NCI-H460 (cell line): ENCODE measurements at places on chromosomes 16 and 17.

DNA sequence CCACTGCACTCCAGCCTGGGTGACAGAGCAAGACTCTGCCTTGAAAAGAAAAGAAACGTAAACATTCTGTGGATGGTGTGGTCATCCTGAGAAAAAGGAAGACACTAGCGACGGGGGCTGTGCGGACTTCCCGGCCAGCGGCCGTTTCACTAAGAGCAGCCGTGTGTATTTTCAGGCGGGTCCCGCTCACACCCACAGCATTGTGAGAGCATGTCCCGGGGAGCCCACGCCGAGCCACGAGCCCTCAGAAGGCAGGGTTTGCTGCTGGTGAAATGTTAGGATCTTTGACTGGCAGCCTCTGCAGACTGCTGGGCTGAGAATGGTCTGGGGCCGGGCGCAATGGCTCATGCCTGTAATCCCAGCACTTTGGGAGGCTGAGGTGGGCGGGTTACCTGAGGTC lies 40.3 kb downstream of the LMF1 start:
- DNase-seq = no peak

DNA sequence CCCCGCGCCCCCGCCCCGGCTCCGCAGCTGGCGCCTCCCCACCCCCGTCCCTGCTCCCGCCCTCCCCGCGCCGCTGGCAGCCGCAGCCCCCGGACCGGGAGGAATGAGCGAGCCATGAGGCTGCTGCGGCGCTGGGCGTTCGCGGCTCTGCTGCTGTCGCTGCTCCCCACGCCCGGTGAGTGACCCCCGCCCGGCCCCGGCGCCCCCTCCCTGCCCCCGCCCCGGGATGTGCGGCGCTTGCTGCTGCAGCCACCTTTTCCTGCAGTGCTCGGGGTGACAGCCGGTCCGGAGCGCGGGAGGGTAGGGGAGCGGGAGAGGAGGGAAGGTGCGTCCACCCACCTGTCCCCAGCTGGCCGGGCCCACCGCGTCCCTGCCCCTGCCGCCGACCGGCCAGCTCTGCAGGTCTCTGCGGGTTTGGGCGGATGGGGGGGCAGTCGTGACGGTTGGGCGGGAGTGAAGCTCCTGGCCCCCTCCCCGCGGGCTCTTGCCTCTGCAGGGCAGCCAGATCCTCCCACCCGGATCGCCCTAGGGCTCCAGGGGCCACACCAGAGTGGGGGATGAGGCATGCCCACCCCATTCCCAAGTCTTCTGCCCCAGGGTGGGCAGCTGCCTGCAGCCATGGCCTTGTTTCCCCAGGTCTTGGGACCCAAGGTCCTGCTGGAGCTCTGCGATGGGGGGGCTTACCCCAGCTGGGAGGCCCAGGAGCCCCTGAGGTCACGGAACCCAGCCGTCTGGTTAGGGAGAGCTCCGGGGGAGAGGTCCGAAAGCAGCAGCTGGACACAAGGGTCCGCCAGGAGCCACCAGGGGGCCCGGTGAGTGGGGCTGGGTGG lies 513 bp downstream of the ADAM11 start:
- no peak for DNase-seq

GRCh38 chr16:89134269-89134668 lies 37.3 kb upstream of the CDH15 start:
- no peak for DNase-seq

DNA sequence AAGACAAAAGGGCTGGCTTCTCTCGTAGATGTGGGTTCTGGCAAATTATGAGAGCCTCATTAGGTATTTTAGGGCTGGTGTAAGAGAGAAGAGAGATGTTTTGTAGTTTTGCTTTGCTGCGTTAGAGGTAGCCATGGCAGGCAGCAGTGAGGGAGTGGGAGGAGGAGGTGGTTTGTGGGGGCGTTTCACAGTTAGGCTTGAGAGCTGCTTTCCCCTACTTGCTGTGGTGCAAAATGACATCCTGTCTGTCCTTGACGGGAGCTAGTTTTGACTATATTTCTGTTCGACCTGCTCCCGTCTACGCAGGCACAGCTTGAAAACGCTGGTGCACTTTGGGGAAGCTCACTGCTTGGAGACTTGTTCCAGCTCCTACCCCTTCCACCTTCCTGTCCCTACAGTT lies 75.5 kb downstream of the SLC5A11 start:
- no peak for DNase-seq

DNA sequence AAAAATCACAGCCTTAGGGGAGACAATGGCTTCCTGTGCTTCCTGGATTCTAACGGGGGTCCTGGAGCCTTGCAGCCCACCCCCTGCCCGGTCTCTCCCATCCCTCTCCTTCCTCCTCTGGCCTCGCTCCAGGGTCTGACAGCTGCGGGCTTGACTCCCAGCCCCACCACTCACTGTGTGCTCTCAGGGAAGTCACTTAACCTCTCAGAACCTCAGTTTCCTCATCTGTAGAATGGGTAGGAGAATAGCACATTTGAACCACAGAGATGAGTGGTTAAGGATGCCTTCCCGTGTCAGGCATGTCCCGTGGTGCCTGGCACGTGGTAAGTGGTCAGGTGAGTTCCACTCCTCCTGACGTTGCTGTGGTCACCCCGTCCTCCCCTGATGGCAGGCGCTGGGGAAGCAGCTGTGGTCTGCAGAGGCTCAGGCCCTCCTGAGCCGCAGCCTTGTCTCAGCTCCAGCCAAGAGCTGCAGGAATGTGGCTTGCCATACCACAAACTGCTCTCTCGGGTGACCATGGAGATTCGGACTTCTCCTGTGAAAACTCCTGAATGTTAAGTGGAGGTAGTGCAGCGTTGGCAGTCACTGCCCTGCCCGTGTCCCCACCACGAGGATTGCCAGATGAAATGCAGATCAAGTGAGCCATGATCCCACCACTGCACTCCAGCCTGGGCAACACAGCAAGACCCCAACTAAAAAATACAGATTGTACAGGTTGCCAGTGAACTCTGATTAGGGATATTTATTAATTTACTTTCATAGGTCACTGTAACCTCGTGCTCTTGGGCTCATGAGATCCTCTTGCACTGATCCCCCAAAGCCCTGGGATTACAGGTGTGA lies 85.7 kb downstream of the NT5M start:
- no peak for DNase-seq

DNA sequence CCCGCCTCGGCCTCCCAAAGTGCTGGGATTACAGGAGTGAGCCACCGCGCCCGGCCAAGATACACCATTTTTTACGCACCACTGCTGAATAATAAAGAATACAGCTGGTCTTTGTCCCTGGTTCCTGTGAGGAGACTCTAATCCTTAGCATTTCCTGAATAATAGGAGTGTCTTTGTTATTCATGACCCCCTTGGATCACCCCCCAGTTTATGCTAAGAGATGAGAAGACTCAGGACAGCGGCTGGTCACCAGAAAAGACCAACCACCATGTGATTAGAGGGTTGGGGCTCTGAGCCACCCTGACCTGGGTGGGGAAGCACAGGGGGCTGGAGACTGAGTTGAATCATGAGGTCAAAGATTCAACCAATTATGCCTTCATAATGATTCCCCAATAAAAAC lies 17.3 kb downstream of the PHLPP2 start:
- DNase-seq = no peak

- no peak for DNase-seq
Measured at GRCh38 chr16:50603206-50604064, 55.2 kb downstream of the NKD1 start.

DNA sequence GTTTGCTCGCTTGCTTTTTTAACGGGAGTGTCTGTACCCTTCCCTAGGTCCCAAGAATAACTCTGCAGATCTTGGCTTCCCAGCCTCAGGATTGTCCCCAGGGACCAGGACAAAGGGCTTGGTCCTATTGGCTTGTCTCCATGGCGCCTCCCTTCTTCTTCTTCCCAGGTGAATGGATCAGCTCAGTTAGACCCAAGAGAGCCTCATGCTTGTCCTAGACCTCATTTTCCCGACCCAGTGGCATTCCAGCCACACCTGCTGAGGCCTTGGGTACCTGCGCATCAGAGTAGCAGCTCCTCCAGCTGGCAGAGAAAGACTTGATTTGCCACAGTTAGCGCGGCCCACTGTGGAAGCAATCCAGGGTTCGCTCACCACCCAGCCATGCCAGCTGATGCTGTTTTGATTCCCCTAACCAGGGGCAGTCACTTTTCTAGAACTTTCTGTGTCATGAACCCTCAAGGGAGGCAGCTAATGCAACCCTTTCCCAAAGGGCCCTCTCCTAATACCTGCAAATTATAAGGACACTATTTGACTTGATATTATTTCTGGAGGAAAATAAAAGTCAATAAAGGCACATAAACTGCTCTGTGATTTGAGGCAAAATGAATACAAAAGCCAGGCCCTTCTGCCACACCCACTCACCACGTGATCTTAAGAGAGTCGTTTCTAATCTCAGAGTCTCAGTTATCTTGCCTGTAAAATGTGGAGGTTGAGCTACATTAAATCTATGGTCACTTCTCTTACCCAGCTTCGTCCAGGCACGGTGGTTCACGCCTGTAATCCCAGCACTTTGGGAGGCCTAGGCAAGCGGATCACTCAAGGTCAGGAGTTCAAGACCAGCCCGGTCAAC lies 13.9 kb downstream of the GPR142 start:
- no peak for DNase-seq

DNA sequence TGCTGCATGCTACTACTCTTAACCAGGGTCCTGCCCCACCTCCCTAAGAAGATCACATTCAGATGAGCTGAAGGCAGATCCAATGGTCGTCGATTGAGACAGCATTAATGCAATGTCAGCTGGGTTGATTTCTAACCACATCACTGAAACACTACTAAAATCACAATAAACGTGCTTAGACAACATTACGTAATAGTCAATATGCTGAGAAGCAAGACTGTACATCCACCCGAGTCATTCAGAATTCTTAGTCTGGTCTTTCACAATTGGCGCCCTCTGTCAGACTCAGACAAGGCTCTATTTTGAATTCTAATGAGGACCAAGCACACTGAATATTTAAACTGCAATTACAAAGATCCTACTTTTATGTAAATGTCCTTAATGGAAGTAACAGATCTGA lies 205.2 kb downstream of the STX8 start:
- no peak for DNase-seq

- peak; percentile 73 for DNase-seq
Measured at GRCh38 chr17:55735731-55736405, 13.2 kb upstream of the TMEM100 start.

DNA sequence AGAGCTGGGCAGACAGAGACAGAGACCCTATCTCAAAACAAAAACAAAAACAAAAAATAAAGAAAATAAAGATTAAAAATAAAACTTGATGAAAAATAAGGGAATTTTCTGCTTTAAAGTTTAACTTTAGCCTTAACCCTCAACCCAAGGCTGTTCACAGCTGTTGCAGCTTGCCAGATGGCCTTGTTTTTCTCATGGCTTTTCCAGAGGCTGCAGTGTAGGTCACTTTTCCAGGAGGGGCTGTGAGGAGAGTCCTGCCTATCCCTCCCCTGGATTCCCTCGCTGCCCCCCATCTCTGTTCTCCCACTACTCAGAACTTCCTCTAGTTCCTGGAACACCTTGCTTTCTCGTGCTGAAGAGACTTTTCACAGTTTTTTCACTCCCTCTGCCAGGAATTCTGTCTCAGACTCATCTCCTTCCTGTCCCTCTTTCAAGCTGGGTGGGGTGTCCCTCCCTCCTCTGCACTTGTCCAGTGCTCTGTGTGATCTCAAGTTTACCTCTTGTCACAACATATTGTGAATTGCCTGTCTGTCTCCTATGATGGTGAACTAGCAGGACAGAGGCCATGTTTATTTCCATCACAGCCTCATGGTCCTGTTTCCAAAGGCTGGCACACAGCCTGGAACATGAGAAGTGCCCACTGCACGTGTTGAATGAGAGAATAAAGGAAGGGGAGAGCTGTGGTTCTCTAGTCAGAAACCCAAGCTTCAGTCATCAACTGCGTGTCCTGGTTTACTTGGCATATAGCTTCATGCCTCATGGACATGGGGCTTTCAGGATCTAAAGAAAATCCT lies 69.9 kb upstream of the MSI2 start:
- DNase-seq = no peak

DNA sequence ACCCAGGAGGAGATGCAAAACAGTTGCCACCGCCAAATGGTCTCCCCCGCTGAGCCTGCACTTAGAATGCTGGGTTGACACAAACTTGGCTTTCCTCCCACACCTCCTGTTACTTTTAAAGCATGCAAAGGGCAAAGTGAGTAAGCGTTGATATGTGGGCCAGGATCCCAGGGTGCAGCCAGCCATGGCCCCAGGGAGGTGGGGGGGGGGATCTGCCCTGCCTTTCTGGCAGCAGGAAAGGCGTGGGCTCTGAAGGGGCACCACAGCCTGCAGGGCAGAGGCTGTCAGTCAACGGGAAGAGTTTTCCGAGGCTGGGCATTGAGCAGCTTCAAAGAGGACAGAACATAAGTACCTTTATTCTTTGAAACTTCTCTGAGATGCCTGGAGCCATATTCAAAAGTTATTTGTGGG lies 142.3 kb downstream of the ABCC12 start:
- no peak for DNase-seq
